ENCODE measurements at places on chromosomes 12 and 14.
A peak's percentile ranks its signal among the peaks of the same experiment; 100 is the strongest.

DNA sequence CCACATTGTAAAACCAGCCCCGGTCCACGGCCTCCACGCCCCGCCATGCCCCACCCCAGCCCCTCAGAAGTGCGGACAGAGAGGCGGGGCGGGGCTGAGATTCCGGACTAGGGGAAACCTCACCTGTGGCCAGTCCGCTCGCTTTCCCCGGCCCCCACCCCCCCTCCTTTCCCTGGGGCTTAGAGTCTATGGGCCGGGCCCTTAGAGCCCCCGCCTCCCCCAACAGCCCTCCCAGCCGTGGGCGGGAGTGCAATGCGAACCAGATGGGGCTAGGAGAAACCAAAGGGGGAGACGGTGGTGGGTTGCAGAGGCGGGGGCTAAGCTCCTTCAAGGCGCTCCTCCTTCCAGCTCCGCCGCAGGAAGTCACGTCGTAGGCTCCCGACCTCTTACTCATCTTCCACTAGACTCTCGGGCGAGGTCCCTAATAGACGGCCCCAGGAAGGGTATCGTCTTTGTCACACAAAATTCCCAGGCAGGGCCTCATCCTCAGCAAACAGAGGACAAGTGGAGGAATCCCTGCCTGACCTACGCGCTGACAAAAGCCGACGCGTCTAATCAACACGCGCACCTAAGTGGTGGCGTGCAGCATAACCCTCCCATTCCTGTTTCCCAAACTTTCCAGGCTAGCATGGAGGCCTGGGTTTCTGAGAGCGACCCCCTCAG lies 1.1 kb upstream of the NAB2 start:
- DNase-seq: peak; percentile 75

- no peak for DNase-seq
These were observed 88.3 kb downstream of the LRP6 start for GRCh38 chr12:12178559-12178958.

DNA sequence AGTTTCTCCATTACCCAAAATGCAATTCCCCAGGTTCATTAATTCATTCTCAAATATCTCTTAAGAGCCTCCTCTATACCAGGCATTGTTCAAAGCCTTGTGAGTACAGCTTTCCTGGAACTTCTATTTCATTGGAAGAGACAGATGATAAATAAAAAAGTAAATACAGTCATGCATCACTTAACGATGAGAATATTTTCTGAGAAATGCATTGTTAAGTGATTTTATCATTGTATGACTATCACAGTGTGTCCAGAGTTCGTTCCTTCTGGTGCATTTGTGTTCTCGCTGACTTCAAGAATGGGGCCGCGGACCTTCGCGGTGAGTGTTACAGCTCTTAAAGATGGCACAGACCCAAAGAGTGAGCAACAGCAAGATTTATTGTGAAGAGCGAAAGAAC lies 66.0 kb downstream of the ANO4 start:
- no peak for DNase-seq

DNA sequence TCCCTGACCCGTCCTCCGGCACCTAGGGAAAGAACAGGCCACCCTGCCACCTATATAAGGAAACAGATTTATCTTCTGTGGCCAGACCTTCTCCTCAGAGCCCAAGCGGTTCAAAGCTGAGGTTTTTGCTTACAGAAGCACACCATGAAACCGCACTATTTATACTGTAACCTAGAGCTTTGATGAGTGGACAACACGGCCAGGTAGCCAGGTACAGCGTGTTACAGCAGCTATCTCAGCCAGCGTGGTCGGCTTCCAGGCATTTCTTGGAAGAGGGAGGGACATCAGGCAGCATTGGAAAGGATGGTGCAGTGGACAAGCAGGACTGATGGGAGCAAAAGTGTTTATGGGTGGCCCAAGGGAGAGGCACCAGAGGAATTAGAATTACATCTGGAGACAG lies 34.4 kb downstream of the TTC7B start:
- DNase-seq: no peak

DNA sequence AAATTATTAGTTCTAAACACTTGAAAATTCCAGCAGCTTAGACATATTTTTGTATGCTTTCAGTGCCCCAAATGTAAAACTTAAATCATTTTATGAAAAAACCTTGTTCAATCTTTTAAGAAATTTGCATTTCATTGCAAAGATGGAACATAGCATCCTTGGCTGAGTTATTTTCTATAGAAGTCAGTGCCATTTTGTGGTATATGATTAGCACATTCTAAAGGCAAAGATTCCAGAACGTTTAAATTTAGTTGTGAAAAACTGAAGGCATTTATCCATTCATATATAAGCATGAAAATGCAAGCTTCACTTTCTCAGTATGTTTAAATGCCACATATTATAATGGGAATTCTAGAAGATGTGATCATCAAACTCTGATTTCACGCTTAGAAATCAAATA lies 332.1 kb downstream of the APAF1 start:
- no peak for DNase-seq

- no peak for DNase-seq
These were observed 496.4 kb downstream of the PCNX1 start for GRCh38 chr14:71403656-71404055.

DNA sequence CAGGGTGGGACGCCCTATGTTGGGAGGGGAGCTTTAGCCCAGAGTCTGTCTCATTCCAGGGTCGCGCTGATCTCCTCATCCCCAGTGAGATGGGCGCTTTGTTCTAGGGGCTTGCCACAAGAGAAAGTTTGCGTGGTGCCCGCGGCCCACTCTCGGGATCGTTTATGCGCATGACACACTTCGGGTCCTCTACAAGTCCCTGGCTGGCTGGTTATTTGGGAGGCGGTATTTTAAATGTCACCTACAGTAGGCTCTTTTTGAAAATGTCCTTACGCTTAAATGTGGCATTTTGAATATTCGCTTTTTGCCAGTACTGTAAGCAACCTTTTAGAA lies 541 bp downstream of the GOLT1B start:
- DNase-seq: no peak

DNA sequence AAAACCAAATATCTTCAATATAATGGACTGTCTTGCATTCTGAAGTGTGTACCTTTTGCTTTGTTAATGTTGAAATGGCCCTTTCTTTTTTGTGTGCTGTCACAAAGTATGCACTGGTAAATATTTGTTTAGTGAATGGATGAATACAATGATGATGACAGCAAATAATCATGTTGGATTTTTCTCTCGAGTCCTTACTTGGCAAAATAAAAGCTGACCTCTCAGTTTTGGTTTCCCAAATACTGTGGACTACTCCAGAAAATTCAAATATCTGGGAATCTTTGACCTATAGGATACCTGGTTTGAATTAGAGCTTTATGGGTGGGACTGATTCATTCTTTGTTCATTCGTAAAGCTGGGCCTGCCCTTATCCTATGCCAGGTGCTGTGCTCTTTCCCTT lies 5.5 kb downstream of the UBE3B start:
- no peak for DNase-seq

GRCh38 chr14:45065956-45066355 lies 18.0 kb upstream of the PRPF39 start:
- no peak for DNase-seq

DNA sequence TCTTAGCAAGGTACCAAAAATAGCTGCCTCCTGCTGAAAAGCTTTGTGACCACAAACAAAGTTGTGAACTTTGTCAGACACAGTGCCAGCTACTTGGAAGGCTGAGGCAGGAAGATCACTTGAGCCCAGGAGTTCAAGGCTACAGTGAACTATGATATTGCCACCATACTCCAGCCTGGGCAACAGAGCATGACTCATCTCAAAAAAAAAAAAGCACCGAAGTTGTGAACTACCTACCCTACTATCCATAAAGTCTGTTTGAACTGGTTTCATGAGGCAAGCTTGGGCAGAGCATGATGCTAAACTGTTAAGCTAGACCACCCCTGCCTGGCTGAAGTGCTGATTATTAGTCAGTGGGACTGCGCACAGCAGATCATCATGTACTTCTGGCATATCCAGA lies 75.5 kb downstream of the RAD52 start:
- DNase-seq: no peak

GRCh38 chr12:117792471-117792870 lies 176.3 kb downstream of the KSR2 start:
- DNase-seq: no peak

DNA sequence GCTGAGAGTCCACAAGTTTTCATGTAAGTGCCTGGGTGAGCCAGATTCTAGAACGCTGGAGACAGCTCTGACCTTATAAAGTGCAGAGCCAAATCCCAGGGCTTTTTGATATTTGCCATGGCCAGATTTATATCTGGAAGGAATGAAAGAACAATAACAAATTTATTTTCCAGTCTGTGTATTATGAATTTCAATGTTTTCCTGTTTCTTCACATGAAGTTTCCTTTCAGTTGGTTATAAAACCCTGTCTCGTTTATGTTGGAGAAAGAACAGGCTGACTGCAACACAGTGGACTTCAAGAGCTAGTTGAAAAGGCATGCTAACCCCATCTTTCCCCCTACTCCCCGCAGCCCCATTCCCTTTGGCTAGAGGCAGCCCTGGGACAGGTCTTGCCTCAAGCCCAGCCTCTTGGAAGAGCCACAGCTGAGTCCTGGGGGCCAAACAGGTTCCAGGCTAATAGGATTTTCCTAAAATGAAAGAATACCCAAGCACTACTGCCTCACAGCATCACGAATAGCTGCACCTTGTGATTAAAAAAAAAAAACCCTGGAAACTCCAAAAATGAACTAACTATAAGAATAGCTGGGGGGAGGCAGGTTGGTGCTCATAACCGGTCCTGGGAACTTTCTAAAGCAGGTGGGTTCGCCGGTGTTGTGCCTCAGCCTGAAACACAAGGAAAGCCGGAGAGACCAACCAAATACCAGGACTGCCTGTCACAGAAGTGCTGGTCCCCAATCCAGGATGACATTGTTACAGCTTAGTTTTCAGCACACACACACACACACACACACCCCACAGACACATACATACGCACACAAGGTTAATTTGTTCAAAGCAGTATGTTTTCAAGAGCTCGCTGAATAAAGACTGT lies 1.5 kb downstream of the FBLN5 start:
- no peak for DNase-seq

DNA sequence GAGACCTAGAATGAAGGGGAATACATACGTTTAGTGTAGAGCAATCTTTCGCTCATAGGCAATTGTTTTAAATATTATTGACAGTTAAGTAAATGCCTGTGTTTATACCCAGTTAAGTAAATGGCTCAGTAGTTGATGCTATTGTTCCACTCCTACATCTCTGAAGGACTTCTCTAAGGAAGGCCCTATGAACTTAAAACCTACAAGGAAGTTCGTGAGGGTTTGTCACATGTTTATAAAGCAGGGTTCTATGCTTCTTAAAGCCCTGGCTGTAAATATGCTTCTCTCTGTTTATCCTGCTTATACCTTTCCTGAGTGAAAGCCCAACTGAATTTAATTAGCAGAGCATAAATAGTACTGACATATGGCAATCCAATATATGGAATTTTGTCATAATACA lies 282.1 kb upstream of the NPAS3 start:
- DNase-seq: no peak

DNA sequence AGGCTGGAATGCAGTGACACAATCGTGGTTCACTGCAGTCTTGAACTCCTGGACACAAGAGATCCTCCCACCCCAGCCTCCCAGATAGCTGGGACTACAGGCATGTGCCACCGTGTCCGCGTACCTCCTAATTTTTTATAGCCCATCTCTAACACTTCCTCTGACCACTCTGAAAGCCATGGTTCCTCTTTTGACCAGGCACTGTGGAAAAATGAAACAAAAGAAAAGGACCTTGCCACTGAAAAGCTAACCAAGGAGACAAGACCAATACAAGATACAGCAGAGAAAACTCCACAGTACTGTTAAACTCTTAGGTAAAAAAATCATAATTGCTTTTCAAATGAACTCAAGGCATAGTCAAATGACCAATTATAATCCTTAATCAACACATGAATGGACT lies 233.3 kb downstream of the NEDD1 start:
- DNase-seq: no peak

GRCh38 chr12:57039016-57039798 lies 10.7 kb downstream of the MYO1A start:
- DNase-seq: no peak

GRCh38 chr12:48512855-48513254 lies 12.6 kb upstream of the OR8S1 start:
- DNase-seq: peak; percentile 8

DNA sequence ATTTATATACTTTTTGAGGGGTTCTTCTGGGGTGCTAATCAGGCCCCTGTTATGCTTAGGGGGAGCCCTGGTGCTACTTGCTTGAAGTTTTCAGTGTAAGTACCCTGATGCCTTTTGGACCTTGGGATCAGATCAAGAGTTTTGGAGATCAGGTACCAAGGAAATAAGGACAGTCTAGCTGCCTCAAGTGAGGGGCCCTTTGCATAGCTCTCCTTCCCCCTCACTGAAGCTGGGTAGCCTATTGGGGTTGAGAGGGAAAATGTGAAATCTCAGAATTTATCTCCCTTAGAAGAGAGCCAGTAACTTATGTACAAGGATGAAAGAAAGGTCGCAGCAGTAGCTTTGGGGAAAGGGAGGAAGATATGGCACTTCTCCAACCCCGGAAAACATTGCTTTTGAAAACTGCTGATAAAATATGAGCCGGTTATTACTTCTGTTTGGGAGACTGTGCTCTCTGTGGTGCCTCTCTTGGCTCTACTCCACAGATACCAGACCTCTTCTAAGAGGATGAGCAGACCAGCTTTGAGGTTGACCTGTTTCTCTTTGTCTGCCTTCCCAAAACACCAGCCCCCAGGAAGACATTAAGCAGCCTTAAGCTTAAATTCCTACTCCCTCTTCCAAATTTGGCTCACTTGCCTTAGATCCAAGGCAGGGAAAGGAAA lies 8.8 kb upstream of the AMHR2 start:
- DNase-seq: no peak

GRCh38 chr14:33909380-33910084 lies 41.3 kb downstream of the EGLN3 start:
- DNase-seq: no peak

- DNase-seq: no peak
These were observed 11.3 kb upstream of the CHPT1 start for GRCh38 chr12:101686176-101686575.

DNA sequence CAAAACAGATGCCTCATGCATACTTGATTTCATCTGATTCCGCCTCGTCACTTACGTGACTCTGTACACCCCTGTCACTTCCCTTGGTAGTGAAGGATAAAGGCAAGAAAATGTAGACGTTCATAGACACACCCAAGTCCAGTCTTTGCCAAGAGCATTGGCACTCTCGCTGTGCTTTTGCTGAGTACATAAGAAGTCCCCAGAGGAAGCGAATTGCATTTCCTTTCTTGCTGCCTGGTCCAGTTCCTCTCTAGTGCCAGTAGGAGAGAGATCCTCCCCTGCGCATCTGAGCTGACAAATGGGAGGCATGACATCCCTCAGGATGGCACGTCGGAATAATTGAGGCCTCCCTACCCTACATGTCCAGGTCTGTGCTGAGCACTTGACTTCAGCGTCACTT lies 21.3 kb upstream of the RIN3 start:
- DNase-seq: no peak

DNA sequence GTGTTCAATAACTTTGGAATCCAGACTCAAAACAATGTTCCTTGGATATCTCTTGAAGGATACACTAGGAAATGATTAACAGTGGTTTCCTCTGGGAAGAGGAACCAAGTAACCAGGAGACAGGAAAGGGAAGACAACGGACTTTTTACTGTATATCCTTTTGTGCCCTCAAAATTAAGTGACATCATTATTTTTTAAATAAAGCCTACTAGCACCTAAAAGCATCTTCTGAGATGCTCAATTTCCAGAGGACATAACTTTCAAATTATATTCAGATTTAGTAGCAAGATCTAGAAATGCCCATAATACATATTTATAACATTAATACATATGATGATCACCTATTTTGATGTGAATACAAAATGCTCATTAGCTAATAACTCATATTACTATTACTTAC lies 6.5 kb downstream of the HECTD1 start:
- no peak for DNase-seq

Measured in activated naive CD4-positive, alpha-beta T cell treated with anti-CD3 and anti-CD28 coated beads, Interleukin-2, amount 50 U/mL, for 72 hours (primary cell).